ENCODE measurements at places on chromosomes 13 and 19.

DNA sequence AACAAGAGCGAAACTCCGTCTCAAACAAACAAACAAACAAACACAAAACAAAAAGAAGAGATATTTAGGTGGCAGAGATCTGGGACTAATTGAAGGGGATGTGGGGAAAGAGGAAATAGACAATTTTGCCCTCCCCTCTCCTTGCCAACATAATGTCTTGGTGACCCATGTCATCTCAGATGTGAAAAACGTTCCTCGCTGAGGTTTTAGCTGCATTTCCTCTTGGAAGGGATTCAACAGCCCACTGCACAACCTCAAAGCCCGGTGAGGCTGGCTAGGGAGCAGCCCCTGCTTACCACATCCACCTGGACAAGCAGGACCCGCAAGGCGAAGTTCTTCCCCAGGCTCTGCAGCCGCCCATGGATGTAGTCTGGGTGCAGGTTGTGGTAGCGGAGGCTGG lies 4.9 kb downstream of the ERCC1 start:
- no peak for DNase-seq

DNA sequence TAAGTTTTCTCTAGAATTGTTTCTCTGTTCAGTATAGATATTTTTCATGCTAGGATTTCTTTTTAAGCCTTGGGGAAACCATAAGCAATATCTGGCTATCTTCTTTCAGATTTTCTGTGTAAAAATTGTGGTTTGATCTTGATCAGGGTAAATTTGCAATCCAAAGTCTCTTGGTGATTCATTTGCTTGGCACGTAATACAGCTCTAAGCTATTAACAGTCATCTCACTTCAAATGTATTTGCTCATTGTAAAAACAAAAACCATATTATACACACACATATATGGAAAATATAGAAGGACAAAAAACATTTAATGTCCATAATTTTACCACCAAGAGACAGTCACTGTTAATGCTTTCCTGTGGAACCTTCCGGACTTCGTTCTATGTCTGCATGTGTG lies 191.0 kb downstream of the SHISA2 start:
- DNase-seq, result no peak

DNA sequence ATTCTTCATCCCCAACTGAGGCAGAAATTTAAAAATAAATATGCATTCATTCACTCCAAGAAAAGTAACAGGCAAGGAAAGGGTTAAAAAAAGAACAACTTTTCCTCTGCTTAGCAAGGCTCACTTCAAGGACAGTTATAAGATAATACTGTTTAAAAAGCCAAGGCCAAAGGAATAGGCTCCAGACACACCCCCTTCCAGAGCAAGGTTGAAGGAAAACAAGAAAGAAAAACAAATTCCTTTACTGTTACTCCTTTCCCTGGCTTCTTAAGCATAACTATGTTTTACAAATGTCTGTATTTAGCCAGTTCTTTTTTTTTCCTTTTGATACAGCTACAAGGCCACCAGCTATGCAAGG lies 8.5 kb downstream of the SIGLEC11 start:
- no peak for DNase-seq

GRCh38 chr13:87426742-87427141 lies 244.4 kb upstream of the SLITRK5 start:
- no peak for DNase-seq

GRCh38 chr13:23605831-23606230 lies 35.6 kb downstream of the TNFRSF19 start:
- no peak for DNase-seq

GRCh38 chr13:98097749-98098148 lies 45.1 kb upstream of the FARP1 start:
- DNase-seq, result no peak
